ENCODE measurements at places on chromosomes 11 and 22. TPM values are rescaled to one million over a fixed set of nuclear protein-coding genes. Genes with fewer than 3 reads are reported as not detected.

The EXPH5 gene
- 0.85 TPM for total RNA-seq

The SLC36A4 gene
- total RNA-seq, result 30.3 TPM

The UNC93B1 gene
- 54.1 TPM for total RNA-seq

The STIP1 gene
- total RNA-seq, result 344 TPM

The CNGA4 gene
- 0.62 TPM for total RNA-seq

The ANGPTL5 gene
- total RNA-seq, result not detected

Data from Panc1 (cell line).